Activated CD4-positive, alpha-beta T cell treated with anti-CD3 and anti-CD28 coated beads for 36 hours (primary cell): ENCODE measurements at places on chromosomes 6 and 20. TPM values are rescaled to one million over a fixed set of nuclear protein-coding genes. Genes with fewer than 3 reads are reported as not detected.
A peak's percentile ranks its signal among the peaks of the same experiment; 100 is the strongest.

TRAPPC3L gene
- not detected for total RNA-seq

CRISP3 gene
- total RNA-seq, result not detected

IMPG1 gene
- total RNA-seq, result not detected

MATN4 gene
- total RNA-seq, result 0.35 TPM

LATS1 gene
- 21.2 TPM for total RNA-seq

DUSP15 gene
- not detected for total RNA-seq

BHLHE23 gene
- not detected for total RNA-seq

BPI gene
- not detected for total RNA-seq

RAD21L1 gene
- total RNA-seq, result not detected

FUT9 gene
- not detected for total RNA-seq

- no peaks in the 10 kb centered on the region for H3K4me1 ChIP-seq
- no peak overlapping the region for H3K4me3 ChIP-seq
- H3K27ac ChIP-seq, result no peak overlapping the region
- H3K27me3 ChIP-seq, result peaks cover 40% of the 10 kb centered on the region
Observed at GRCh38 chr6:71414486-71414885, 125.9 kb downstream of the OGFRL1 start.

DNA sequence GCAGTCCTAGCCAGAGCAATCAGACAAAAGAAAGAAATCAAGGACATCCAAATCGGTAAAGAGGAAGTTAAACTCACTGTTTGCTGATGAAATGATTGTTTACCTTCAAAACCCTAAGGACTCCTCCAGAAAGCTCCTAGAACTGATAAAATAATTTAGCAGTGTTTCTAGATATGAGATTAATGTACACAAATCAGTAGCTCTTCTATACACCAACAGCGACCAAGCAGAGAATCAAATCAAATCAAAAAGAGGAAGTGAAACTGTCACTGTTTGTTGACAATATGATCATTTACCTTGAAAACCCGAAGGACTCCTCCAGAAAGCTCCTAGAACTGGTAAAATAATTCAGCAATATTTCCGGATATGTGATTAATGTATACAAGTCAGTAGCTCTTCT, 21.7 kb downstream of the SERPINB9 start:
- peak overlapping the region; percentile 73 for H3K27ac ChIP-seq
- peak overlapping the region; percentile 53 for H3K4me3 ChIP-seq
- no peaks in the 10 kb centered on the region for H3K27me3 ChIP-seq
- peaks cover 27% of the 10 kb centered on the region for H3K36me3 ChIP-seq

GRCh38 chr6:118981884-118982574, 47.1 kb upstream of the MCM9 start:
- H3K27ac ChIP-seq, result no peak overlapping the region
- H3K27me3 ChIP-seq, result no peaks in the 10 kb centered on the region
- H3K36me3 ChIP-seq, result peaks cover 12% of the 10 kb centered on the region
- no peak overlapping the region for H3K4me3 ChIP-seq
- H3K4me1 ChIP-seq, result peaks cover 2% of the 10 kb centered on the region
- no peak for DNase-seq

DNA sequence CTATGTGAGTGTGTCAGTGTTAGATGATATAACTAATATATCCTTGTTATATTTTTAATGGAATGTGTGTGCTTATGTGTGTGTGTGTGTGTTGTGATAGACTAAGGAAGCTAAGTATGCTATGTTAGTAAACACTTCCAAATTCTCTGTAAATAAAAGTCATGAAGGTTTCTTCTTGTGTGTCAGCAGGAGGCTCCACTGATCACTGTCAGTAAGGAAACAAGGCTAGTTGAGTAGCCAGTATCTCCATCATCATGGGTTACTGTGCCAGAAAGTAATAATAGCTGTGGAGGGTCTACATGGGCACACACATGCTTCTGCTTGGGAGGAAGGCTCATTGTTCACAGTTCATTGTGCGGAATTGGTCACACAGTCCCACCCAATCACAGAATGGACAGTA, 302.8 kb upstream of the RNF217 start:
- no peaks in the 10 kb centered on the region for H3K27me3 ChIP-seq
- H3K27ac ChIP-seq, result no peak overlapping the region
- H3K4me3 ChIP-seq, result no peak overlapping the region
- no peak for DNase-seq

DNA sequence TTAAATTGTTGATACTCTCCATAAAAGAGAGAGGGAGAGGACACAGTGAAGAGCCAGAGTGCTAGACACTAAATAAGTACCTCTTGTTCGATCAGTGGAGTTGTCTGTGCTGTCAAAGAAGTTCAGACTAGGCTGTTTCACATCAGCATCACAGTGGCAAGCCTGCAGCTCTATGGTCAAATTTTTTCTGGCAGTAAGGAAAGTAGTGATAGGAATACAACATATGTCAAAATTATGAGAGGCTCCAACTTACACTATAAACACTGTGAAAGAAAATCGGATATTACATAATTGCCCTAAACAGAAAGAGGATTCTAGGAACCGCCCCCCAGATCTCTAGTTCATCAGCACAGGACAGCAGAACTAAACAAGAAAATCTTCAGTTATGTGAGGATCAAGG, 23.1 kb downstream of the DNAH8 start:
- DNase-seq, result no peak
- H3K27ac ChIP-seq, result no peak overlapping the region
- H3K36me3 ChIP-seq, result no peaks in the 10 kb centered on the region
- H3K4me1 ChIP-seq, result no peaks in the 10 kb centered on the region

GRCh38 chr6:16511723-16512489, 249.4 kb downstream of the ATXN1 start:
- DNase-seq, result peak; percentile 64
- no peak overlapping the region for H3K4me3 ChIP-seq
- H3K4me1 ChIP-seq, result peaks cover 54% of the 10 kb centered on the region
- no peaks in the 10 kb centered on the region for H3K27me3 ChIP-seq

- H3K4me1 ChIP-seq, result peaks cover 4% of the 10 kb centered on the region
- no peak for DNase-seq
- no peak overlapping the region for H3K27ac ChIP-seq
- no peak overlapping the region for H3K4me3 ChIP-seq
- no peaks in the 10 kb centered on the region for H3K27me3 ChIP-seq
Observed at GRCh38 chr6:43804550-43805223, 34.7 kb downstream of the VEGFA start.

GRCh38 chr6:95145457-95145856, 431.9 kb upstream of the MANEA start:
- no peak overlapping the region for H3K27ac ChIP-seq
- H3K4me1 ChIP-seq, result no peaks in the 10 kb centered on the region
- no peaks in the 10 kb centered on the region for H3K36me3 ChIP-seq
- no peak overlapping the region for H3K4me3 ChIP-seq
- no peaks in the 10 kb centered on the region for H3K27me3 ChIP-seq

- H3K4me1 ChIP-seq, result peaks cover 6% of the 10 kb centered on the region
- H3K27ac ChIP-seq, result no peak overlapping the region
- DNase-seq, result no peak
- no peaks in the 10 kb centered on the region for H3K36me3 ChIP-seq
- H3K4me3 ChIP-seq, result no peak overlapping the region
Observed at GRCh38 chr20:62551407-62552323, 75.9 kb upstream of the GATA5 start.

GRCh38 chr20:42986143-42986773, 203.4 kb downstream of the PTPRT start:
- no peak for DNase-seq
- peaks cover 2% of the 10 kb centered on the region for H3K27me3 ChIP-seq
- no peak overlapping the region for H3K27ac ChIP-seq
- H3K36me3 ChIP-seq, result no peaks in the 10 kb centered on the region
- no peak overlapping the region for H3K4me3 ChIP-seq
- H3K4me1 ChIP-seq, result no peaks in the 10 kb centered on the region

DNA sequence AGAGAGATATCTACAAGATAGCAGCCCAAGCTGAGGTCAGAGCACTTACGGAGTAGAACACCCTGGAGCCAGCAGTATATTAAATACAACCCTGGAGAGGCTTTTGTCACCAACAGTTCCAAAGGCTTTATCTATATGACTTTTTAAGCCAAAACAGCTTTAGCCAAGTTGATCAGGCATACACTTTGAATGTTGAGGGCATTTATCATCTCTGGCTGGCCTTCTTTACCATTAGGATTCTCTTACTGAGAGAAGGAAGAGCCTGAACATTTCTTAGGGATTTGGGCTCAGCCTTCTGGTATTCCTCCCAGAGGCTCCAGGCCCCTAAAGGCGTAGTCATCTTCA, 161.3 kb upstream of the RIMS1 start:
- H3K4me1 ChIP-seq, result no peaks in the 10 kb centered on the region
- DNase-seq, result no peak
- no peak overlapping the region for H3K27ac ChIP-seq
- H3K27me3 ChIP-seq, result no peaks in the 10 kb centered on the region

DNA sequence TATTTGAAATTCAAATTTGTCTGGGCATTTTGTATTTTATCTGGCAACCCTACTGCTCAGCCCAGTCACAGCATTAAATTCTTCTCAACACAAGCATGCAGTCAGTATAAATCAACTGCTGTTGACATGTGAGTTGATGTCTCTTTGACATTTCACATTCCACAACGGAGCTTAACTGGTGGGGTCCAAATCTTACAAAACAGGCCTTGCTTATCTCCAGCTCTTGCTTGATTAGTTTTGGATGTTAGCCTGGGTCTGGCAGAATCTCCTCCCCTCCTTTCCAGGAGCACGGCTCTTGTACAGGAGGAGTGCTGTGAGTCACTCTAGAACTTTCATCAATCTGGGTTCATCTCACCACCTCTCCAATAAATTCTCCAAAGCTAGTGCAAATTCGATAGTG, 80.8 kb upstream of the PHACTR1 start:
- no peak for DNase-seq
- H3K36me3 ChIP-seq, result no peaks in the 10 kb centered on the region
- peaks cover 5% of the 10 kb centered on the region for H3K4me1 ChIP-seq
- no peak overlapping the region for H3K27ac ChIP-seq
- H3K4me3 ChIP-seq, result no peak overlapping the region

DNA sequence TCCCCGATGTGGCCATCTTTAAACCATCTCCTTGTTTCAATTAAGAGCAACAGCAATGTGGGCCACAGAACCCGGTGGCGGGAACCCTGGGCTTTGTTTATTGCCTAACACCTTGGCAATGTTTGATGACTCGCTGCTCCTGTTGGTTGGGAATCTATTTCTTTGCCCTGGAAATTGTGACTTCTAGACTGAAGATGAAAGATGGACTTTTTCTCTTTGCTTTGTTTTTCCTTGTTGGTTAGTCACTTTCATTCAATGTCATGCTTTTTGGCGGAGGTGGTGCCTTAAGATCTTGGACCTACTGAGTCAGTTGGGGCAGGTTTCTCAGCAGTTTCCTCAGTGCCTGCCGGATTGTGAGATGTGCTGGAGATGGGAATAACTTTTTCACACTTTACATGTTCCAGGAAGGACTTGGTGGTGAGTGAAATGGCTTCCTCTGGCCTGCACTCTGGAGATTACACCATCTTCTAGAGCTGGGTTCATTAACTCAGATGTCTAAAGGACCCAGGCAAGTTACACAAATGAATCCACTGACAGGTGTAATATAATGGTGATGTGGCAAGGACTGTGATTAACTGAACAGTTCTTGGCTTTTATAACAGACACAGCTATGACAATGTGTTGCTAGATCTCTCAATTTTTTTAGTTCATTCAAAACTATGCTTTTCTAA, 56.3 kb downstream of the TSHZ2 start:
- peaks cover 17% of the 10 kb centered on the region for H3K36me3 ChIP-seq
- peak overlapping the region; percentile 70 for H3K27ac ChIP-seq
- DNase-seq, result peak; percentile 61

- peaks cover under 1% of the 10 kb centered on the region for H3K27me3 ChIP-seq
- H3K36me3 ChIP-seq, result no peaks in the 10 kb centered on the region
- H3K4me1 ChIP-seq, result no peaks in the 10 kb centered on the region
- DNase-seq, result no peak
- no peak overlapping the region for H3K27ac ChIP-seq
Observed at GRCh38 chr20:4613184-4613583, 108.5 kb upstream of the PRND start.

DNA sequence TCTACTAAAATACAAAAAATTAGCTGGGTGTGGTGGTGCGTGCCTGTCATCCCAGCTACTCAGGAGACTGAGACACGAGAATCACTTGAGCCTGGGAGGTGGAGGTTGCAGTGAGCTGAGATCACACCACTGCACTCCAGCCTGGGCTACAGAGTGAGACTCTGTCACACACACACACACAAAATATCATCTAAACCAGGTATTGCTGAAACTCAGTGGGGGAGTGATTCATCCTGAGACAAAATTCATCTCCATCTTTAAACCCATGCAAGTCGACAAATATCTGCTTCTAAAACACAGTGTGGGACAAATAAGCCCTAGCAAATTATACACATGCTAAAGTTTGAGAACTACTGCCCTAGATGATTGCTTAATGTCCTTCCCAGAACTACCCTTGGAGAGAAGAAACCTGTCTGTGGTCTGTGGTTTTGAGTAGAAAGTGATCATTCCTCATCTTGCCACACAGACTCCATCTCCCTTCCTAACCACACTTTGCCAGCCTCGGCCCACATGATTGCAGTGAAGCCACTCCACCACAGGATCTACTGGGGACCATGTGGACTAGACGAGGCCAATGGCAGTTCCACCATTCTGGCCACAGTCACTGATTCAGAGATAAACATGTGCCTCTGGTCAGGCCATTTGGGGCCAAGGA, 130.3 kb downstream of the OPRM1 start:
- H3K27me3 ChIP-seq, result no peaks in the 10 kb centered on the region
- H3K4me1 ChIP-seq, result peaks cover 67% of the 10 kb centered on the region
- H3K4me3 ChIP-seq, result no peak overlapping the region
- H3K36me3 ChIP-seq, result peaks cover 65% of the 10 kb centered on the region
- DNase-seq, result peak; percentile 53
- H3K27ac ChIP-seq, result peak overlapping the region; percentile 51

GRCh38 chr6:53161481-53162009, 12.9 kb upstream of the GCM1 start:
- peaks cover 7% of the 10 kb centered on the region for H3K4me1 ChIP-seq
- H3K27ac ChIP-seq, result no peak overlapping the region
- H3K4me3 ChIP-seq, result no peak overlapping the region
- no peaks in the 10 kb centered on the region for H3K36me3 ChIP-seq
- no peaks in the 10 kb centered on the region for H3K27me3 ChIP-seq

DNA sequence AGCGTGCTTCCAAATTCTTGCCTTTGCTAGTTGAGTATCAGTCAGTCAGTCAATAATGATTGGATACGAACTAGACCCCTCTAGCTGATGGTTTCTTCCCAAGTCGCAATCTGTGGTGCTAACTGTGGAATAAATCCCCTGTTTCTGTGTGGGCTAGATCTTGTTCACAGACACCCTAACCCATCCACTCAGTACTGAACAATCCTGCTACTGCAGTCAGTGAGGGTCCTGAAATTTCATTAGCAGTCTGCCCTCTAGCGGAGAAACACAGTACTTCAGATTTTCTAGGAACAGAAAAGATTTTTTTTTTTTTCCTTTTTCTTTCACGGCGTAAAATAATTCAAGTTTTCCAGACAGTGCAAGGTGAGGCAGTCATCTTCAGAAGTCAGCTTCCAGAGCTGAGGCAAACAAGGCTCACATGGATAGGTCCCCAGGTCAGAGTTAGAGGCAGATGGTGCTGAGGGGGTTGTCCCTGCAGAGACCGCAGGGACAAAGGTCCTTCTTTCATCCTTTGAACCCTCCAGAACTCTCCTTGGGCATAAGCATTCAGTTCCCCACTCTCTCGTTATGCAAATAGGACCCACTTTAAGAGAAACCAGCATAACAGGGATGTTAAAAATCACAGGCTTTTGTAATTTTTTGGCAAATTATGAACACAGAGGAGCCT, 119.6 kb downstream of the SCML4 start:
- H3K27me3 ChIP-seq, result no peaks in the 10 kb centered on the region
- H3K4me1 ChIP-seq, result peaks cover 26% of the 10 kb centered on the region
- H3K27ac ChIP-seq, result no peak overlapping the region
- peak; percentile 28 for DNase-seq
- peaks cover 12% of the 10 kb centered on the region for H3K36me3 ChIP-seq
